ENCODE measurements at places on chromosomes 5 and 9.

- DNase-seq = no peak
Measured at GRCh38 chr5:118314931-118315330, 673.4 kb downstream of the DTWD2 start.

DNA sequence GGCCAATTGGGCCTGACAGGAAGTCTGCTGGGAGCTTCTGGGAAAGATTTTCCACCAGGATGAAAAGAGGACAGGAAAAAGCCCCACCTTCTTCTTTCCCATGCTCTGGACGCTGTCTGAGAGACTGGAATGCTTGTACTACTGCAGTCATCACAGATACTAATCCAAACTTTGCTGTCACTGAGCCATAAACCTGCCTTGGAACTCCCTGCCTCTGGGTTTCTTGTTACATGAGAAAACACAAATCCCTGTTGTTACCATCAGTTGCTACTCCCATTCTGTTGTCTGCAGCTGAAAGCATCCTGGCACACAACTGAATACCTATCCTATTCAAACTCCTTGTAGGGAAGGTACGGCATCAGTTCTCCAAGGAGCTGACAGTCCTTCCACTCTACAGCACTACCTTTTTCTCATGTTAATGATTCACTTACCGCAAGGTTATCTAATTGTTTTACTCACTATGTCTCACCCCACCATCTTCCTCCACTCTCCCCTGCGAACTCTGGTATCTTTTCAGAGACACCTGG is 167.5 kb downstream of the CDK5RAP2 start:
- DNase-seq = no peak

- DNase-seq = no peak
Measured at GRCh38 chr5:142758062-142758795, 11.9 kb upstream of the ARHGAP26 start.

- no peak for DNase-seq
Measured at GRCh38 chr9:91119679-91120078, 242.0 kb downstream of the AUH start.

DNA sequence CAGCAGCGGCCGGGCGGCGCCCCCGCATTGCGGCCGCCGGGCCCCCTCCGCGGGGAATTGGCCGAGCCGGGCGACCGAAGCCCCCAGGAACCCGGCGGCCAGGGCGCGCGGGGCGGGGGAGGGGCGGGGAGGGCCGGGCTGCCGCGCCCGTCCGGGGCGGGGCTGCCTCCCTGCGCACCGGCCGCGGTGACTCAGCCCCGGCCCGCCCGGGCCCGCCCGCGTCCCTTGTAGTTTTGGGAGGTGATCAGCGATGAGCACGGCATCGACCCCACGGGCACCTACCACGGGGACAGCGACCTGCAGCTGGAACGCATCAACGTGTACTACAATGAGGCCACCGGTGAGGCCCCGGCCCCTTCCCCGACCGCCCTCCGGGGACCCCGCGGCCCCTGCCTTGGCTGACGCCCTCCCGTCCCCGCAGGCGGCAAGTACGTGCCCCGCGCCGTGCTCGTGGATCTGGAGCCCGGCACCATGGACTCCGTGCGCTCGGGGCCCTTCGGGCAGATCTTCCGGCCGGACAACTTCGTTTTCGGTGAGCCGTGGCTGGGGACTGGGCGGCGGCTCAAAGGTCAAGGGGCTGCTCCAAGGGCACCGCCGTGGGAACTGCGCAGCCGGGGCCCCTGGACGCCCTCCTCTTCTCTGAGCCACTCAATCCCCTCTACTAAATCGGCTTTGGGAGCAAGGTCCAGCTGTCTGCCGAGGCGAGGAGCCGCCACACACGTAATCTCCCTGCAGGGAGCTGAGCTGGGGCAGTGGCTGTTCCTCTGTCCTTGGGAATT is 592 bp downstream of the TUBB4B start:
- DNase-seq = peak; percentile 78

- DNase-seq = no peak
Measured at GRCh38 chr9:123164285-123164684, 104.1 kb downstream of the STRBP start.

DNA sequence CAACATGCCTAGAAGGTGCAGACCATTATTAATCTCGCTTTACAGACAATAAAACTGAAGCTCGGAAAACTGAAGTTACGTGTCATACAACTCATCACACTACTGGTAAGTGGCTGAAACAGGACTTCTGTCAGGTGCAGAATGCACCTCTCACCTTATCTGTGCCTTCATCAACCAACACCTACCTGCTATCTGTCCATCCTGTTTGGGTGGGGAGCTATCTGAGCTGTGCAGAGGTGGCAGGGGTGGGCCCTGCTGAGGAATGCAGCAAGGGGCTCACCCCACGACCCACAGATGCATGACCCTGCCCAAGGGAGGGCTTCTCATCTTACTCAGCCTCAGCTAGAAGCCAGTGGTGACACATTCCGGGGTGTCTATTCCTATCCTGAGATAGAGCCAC is 81.6 kb downstream of the SLIT3 start:
- DNase-seq = no peak

Measured in activated T-cell treated with anti-CD3 and anti-CD28 coated beads, Interleukin-2, amount 50 U/mL, for 48 hours (primary cell).